ENCODE measurements at places on chromosomes 5 and 9.

DNA sequence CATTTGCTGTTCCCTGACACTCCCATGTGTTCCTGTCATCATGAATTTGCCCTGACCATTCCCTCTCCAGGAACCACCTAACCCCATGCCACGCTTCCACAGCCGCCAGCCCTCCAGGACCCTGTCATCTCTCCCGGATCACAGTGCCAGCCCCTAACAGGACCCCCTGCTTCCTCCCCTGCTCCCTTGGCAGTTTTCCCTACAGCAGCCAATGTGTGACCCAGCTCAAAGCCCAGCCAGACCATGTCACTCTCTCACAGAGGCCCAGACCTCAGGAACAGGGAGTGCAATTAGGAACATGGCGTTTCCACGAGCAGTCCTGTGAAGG lies 8.1 kb downstream of the FOXE1 start:
- DNase-seq = no peak

GRCh38 chr5:113397046-113397445 lies 37.7 kb downstream of the TSSK1B start:
- DNase-seq = no peak

- no peak for DNase-seq
These were observed 79.4 kb downstream of the NPR3 start for GRCh38 chr5:32790411-32790951.

DNA sequence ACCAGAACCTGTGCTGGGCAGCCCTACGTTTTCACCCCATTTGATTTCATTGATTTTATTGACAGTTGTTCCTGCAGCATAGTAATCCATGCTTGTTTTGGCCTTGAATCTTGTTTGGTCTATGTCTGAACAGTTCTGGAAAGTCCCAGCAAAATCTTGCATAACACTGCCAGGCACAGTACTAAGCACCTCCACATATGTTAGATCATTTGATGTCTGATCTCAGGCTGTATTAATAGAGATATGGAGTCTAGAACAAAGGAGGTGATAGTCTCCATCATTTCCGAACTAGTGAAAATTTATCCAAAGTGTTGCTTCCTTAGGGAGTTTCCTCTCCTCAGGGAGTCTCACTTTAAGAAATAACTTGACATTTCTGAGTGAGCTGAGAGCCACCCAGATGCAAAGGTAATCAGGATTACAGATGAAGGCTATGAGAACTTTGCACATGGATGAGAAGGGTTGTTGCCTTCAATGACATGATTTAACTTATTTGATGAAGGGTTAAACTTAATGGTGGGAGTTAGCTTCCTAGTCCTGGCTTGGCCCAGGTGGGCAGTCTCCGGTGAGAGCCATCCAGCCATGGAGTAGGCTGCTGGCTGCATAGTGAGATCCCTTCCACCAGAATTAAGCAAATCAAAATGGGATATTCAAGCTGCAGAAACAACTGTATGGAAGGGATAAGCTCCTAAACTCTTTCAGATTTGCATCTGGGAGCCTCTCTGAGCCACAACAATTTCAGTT lies 173.8 kb upstream of the MVB12B start:
- DNase-seq = no peak

DNA sequence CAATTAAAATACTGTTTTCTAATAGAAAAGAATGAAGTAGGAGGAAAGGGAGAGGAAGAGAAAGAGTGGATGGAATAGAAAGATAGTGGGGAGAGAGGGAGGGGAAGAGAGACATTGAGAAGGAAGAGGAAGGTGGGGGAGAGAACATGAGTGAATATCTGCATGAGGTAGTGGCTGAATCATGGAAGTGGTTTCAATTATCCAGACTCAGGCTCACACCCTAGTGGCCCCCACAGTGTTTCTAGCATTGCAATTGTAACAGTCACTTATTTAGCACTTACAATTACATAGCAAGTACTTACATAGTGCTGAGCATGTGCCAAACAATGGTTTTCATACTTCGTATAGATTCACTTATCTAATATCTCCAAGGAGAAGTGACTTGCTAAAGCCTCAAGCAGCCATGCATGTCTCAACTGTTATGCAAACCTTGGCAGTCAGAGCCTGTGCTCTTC lies 72.7 kb downstream of the CAST start:
- DNase-seq = no peak

DNA sequence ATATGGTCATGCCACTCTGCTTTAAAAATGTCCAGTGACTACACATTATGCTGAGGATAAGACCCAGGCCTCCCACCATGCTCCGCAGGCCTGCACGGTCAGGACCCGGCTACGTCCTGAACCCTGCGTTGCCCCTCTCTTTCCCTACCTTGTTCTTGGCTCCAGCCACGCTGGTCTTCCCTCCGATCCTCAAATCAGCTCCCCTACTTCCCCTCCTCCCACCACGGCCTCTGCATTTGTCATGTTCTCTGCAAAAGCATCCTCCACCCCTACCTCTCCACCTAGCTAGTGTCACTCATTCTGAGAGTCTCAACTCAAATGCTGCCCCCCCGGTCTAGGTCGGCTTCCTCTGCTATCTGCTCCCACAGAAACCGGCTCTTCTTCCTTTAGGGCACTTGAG lies 11.2 kb downstream of the GPX3 start:
- DNase-seq = no peak

- no peak for DNase-seq
These were observed 131.3 kb upstream of the ABCA1 start for GRCh38 chr9:105059252-105059651.

DNA sequence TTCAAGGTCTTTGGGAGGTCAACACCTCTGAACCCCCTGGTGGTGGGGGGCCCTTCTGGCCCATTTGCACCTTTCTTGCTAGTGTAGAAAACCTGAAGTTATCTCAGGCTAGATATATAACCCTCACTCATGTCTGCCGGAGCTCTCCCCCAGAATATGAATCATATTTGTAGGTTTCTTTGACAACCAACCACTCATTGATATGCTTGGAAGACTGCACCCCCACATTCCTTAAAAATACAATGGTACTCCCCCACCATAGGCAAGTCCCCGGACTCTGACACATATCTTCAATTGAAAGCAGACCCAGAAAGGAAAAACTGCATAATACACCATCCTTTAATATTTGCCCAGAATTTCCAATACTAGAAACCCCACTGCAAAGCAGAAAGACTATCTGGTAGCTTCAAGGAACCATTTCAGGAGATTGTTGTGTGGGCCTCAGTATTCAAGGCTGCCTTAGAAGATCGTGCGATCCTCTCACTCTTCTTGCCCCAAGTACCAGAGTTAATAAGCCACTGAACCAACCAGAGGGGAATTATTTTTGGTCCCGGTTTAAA lies 978 bp upstream of the UBE2B start:
- no peak for DNase-seq

- no peak for DNase-seq
These were observed 96.2 kb downstream of the C9orf50 start for GRCh38 chr9:129524582-129525270.

GRCh38 chr5:93805616-93806379 lies 64.4 kb upstream of the POU5F2 start:
- DNase-seq = no peak

DNA sequence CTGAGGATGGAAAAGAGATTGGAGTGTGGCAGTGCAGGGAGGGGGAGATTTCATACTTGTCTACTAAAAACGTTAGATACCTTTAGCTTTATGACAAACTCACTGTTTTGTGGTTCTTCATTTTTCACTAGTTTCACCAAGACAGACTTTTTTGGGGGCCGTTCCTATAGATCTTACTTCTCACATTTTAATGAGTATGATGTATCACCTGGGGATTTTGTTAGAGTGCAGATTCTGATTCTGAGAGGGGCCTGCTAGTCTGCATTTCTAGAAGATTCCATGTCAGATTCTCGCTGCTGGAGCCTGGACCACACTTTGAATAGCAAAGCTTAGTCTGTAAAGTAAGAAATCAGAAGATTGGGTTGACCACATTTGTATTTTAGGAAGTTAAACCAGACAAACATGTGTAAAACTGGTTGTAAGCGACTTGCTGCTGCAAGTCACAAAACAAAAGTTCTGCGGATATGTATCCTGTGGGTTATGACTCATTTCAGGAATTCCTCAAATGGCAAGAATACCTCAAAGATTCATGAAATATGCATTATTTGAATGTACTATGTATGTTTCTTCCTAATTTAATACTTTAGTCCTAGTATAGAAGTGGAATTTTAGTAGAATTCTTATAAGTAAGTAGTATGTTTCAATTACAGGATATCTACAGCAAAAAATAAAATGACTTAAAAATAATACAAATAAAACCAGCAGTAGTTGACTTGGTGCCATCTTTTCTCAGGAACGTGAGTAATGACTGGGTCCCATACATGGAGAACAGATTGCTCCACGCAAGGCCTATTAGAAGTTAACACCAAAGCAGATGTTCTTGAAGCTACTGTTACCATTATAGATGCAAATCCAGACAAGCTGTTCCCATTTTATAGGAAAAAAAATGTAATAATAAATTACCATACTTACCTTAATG lies 27.8 kb downstream of the NFIL3 start:
- no peak for DNase-seq

DNA sequence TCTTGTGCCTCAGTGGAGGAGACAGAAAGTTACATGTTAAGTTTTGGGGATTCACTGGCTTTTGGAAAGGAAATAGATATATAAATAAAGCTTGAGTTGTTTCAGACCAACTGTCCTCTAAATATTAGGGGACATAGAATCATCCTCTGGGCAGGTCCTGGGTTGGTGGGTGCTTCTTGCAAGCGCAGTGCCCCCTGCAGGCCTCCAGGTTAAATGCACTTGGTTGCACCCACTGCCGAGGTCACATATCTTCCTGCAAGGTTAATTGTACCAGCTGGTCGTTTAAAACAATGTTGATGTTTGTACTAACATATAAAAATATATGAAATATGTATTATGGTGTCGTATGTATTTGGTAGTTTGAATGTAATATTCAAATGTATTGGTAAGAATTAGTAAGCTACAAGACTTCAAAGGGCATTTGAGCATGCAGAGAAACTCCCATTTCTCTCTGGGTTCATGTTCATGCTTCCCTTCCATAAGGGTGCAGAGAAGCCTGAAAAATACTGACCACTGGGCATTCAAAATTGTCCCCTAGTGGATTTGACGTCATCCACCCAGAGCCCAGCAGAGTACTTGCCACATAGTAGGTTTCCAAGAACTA lies 87.0 kb downstream of the ZNF618 start:
- peak; percentile 10 for DNase-seq

GRCh38 chr5:150846654-150847333 lies 473 bp downstream of the IRGM start:
- peak; percentile 69 for DNase-seq

- DNase-seq = no peak
These were observed 92.1 kb downstream of the COL5A1 start for GRCh38 chr9:134733480-134734232.

GRCh38 chr9:33244137-33244784 lies 4.3 kb downstream of the SPINK4 start:
- DNase-seq = no peak

- DNase-seq = peak; percentile 3
These were observed 36.6 kb downstream of the CTNNA1 start for GRCh38 chr5:138789771-138790242.

DNA sequence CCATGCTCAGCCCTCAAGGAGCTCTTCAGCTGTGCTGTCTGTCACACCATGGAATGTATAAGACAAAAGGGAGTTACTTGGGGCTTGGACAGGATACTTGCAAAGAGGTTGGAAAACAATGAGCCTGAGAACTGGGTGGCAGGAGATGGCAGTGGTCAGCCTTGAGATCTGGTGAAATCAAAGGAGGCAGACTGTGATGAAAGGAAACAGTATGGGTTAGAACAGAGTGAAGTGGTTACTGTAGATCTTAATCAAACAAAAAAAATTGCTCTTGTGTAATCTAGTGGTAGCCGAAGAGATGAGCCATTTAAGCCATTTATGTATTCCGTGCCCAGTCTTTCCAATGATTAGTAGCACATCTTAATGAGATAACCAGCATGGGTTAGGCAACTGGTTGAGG lies 142.2 kb downstream of the SV2C start:
- no peak for DNase-seq

GRCh38 chr9:121943463-121943862 lies 149.6 kb downstream of the TTLL11 start:
- no peak for DNase-seq

DNA sequence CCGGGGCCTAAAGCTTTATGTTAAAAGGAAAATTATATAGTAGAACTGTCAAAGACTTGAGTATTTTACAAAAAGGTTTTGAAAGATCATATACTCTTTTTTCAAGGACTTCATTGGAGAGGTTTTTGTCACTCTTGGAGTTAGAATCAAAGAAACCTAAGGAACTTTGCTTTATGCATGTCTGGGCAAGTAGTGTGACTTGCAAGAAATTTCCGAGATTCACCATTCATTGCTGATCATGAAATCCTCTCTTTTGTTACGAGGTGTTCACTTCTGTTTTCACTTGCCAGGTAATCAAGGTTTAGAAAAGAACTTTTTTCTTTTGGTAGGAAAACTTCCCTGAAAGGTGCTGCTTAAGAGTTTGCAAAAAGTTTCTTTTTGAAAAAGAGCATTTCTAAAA lies 64.8 kb downstream of the NUP214 start:
- no peak for DNase-seq

DNA sequence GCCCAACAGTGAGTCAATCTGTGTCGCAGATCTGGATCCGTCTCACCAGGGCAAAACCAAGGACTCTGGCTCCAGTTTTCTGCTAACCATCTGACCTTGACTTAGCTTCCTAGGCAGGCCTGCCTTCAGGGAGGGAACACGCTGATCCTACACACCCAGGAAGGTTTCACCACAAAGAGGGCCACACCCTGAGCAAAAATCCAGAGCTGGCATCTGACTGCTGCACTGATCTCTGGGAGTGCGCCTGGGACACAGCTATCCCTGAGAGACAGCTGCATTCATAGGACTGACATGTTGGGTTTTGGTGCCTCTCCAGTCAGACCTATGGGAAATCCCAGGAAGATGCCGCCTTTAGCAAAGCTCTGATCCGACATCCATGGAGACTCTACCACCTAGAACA lies 47.5 kb downstream of the CDK5RAP2 start:
- no peak for DNase-seq

- DNase-seq = no peak
These were observed 28.7 kb upstream of the C5orf46 start for GRCh38 chr5:147935032-147935431.

DNA sequence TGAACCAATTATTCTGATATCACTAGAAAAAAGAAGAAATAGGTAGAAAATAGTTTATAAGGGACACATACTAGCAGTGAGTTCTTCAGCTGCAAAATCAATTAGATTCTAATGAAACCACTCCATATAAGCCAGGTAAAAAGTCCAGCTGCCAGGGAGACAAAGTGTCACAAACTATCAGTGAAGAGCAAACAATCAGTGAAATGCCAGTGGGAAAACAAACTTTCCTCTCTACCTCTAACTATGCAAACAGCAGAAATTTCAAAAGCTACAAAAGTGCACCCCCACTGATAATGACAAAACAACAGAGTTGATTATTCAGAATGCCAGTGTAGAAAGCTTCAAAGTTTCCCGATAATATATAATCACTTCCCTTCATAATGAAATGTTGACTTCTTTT lies 637.2 kb upstream of the ITGA1 start:
- DNase-seq = no peak

Measured in CD4-positive, alpha-beta T cell treated with Interleukin-17A for 4 hours (primary cell).